ENCODE measurements at places on chromosomes 16 and 17. TPM values are rescaled to one million over a fixed set of nuclear protein-coding genes. Genes with fewer than 3 reads are reported as not detected.

DHRS7B gene
- total RNA-seq, result 20.0 TPM

CNEP1R1 gene
- total RNA-seq, result 37.8 TPM

PIK3R6 gene
- total RNA-seq, result 2.5 TPM

MRPL38 gene
- total RNA-seq, result 45.7 TPM

KRT20 gene
- not detected for total RNA-seq

ATXN2L gene
- total RNA-seq, result 75.3 TPM

MEFV gene
- total RNA-seq, result 0.99 TPM

DDX52 gene
- 39.6 TPM for total RNA-seq

CCL4 gene
- 2.3 TPM for total RNA-seq

MT1H gene
- total RNA-seq, result not detected

KRT17 gene
- 39.9 TPM for total RNA-seq

CDH16 gene
- not detected for total RNA-seq

TBC1D3G gene
- 2.2 TPM for total RNA-seq

CETP gene
- 1.8 TPM for total RNA-seq

MCRIP2 gene
- total RNA-seq, result 8.7 TPM

NOL3 gene
- total RNA-seq, result 12.4 TPM

GRAPL gene
- total RNA-seq, result 2.6 TPM

ZNF821 gene
- total RNA-seq, result 23.4 TPM

EFNB3 gene
- total RNA-seq, result 10.0 TPM

PRSS33 gene
- total RNA-seq, result 2.9 TPM

ZNF785 gene
- 30.5 TPM for total RNA-seq

TNK1 gene
- total RNA-seq, result 2.4 TPM

GRIN2C gene
- 7.1 TPM for total RNA-seq

KRT12 gene
- total RNA-seq, result 50.0 TPM

RPS6KB1 gene
- total RNA-seq, result 73.3 TPM

MSRB1 gene
- 5.7 TPM for total RNA-seq

PLA2G10 gene
- not detected for total RNA-seq

LRRC59 gene
- 45.7 TPM for total RNA-seq

ERI2 gene
- 32.7 TPM for total RNA-seq

FAM171A2 gene
- total RNA-seq, result 52.0 TPM

SBK1 gene
- total RNA-seq, result 19.0 TPM

KRT14 gene
- total RNA-seq, result 51.0 TPM

IGF2BP1 gene
- 12.0 TPM for total RNA-seq

KRTAP2-3 gene
- total RNA-seq, result not detected

AGRP gene
- total RNA-seq, result not detected

RNU2-1 gene
- not detected for total RNA-seq

GAS2L2 gene
- 0.33 TPM for total RNA-seq

EME1 gene
- total RNA-seq, result 4.3 TPM

PRSS27 gene
- total RNA-seq, result 2.0 TPM

TSPAN10 gene
- total RNA-seq, result 39.1 TPM
